ENCODE measurements at places on chromosomes 5 and 9. TPM values are rescaled to one million over a fixed set of nuclear protein-coding genes. Genes with fewer than 3 reads are reported as not detected.

Gene GPR21
- 1.1 TPM for total RNA-seq

Gene PDZD2
- 8.4 TPM for total RNA-seq

Gene IL13
- not detected for total RNA-seq

Gene GBGT1
- total RNA-seq: 4.3 TPM

Gene ENG
- 469 TPM for total RNA-seq

Gene ROPN1L
- total RNA-seq: 4.2 TPM

Gene ASPN
- total RNA-seq: not detected

Gene MYMK
- not detected for total RNA-seq

Gene C8G
- total RNA-seq: not detected

Gene ZCCHC7
- total RNA-seq: 10.2 TPM

Gene RAB3C
- 4.2 TPM for total RNA-seq

Gene PCDHGA5
- total RNA-seq: 2.1 TPM

Gene FOXI1
- not detected for total RNA-seq

Gene GMCL2
- not detected for total RNA-seq

Gene GPX3
- 2.8 TPM for total RNA-seq

Gene UGT3A1
- total RNA-seq: not detected

Gene SGCD
- total RNA-seq: 0.05 TPM

Gene MOB3B
- 0.47 TPM for total RNA-seq

Gene DRD1
- total RNA-seq: not detected

Gene FOXD1
- 10.8 TPM for total RNA-seq

Gene PLAC8L1
- total RNA-seq: not detected

Gene MSX2
- 0.53 TPM for total RNA-seq

Gene C9orf153
- total RNA-seq: not detected

Gene BASP1
- 57.8 TPM for total RNA-seq

Gene OGN
- not detected for total RNA-seq
